ENCODE measurements at places on chromosomes 5 and 9.
A peak's percentile ranks its signal among the peaks of the same experiment; 100 is the strongest.

- no peak for DNase-seq
Measured at GRCh38 chr5:8749556-8749955, 796.3 kb downstream of the SEMA5A start.

- peak; percentile 1 for DNase-seq
Measured at GRCh38 chr5:11251247-11251646, 490.2 kb upstream of the DAP start.

DNA sequence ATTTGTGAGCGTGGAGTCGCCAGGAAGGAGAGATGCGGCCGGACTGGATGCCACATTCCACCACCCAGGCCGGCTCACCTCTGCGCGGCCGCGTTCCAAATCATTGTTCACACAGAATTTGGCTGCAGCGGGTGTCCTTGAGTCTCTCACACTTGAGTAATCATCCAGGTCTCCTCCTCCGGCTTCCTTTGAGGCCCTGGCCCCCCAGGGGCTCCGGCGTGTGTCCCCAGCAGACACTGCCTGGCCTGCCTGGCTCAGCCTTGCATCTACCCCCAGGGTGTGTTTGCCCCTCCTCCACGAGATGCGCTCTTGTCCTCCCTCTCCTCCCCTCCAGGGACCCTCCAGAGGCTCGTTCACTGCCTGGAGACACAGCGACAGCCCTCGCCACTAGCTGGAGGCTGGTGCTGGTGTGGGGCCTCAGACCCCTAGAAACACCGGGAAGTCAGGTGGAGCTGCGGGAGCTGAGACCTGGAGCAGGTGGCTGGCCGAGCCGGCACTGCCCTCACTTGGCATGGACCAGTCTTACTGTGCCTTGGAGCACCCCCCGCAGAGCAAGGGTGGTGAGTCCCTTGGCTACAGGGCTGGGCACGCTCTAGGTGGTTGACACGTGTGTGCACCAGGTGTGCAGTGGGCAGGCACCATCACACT, 7.0 kb upstream of the SLC9A3 start:
- no peak for DNase-seq

- no peak for DNase-seq
Measured at GRCh38 chr5:76180814-76181805, 97.9 kb downstream of the SV2C start.

DNA sequence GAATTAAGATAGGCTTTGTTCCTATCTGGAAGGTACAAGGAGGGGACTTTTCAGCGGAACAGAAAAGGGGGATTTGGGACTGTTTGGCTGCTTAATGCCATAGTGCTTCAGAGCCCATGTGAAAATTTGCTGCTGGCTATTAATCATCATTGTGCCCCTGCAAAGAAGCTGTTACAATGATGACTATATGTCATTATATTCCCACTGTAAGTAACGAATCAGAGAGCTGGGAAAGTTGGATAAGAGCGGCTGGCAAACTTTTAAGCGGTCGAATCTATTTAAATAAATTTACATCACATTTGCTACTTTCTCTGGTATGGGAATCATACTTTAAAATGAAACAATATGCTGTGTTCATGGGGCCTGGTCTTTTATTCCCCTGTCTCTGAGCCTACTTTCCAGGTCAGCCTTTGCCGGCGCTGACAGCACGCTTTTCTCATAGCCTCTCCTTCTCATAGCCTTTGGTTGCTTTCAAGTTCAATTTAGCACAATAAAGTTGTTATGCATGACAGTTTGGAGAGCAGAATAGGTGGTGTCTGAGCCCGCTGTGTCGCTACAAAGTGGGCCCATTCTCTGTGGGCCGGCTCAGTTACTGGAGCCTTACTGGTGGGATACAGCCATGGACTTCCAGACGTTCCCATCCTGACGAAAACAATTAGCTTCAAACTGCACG, 271.2 kb upstream of the TMEM161B start:
- no peak for DNase-seq

DNA sequence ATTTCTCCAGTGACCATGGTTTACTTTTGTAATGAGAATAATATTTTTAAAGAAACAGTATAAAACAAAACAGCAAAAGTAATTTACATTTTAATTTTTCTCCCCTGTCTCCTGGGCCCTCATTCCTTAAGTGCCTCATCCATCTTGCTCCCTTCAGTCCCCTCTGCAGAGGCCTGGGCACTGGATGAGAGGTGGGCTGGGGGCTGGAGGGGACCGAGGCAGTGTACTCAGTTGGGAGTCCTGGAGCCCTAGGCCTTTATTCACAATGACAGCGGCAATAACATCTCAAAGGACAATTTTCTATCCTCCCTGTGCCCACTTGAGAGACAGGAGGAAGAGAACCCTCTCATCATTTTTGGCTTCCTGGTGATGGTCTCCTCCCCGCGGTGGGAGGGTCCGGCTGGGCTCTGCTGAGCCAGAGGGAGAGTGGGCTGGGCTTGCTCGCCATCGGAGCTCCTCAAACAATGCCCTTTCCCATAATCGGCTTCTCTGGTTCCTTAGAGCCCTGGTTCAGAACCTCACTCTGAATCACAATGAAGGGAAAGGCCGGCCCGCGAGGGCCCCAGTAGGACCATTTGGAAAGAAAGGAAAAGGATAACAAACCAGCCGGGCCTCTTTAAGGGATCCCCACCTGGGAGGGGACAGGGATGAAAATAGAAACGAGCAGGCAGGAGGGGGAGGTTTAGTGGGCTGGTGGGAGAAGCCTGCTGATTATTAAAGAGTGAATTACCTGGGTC, 9.7 kb upstream of the SMIM32 start:
- no peak for DNase-seq
